ENCODE measurements at places on chromosomes 1 and 21.

DNA sequence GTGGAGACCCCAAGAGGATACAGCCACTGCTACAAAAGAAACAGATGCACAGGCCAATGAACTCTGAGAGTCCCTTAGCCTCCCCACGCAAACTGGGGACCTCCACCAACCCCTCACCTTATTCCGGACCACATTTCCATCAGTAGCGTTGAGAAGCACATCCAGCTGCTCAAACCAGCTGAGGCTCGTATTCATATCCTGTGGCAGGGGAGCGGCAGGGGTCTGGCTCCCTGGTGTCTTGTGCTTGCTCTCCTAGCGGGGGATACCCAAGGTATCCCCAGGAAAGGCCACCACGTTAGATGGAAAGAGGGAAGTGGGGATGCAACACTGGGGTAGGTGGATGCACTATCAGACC lies 481 bp downstream of the CCDC163 start:
- no peak for DNase-seq

DNA sequence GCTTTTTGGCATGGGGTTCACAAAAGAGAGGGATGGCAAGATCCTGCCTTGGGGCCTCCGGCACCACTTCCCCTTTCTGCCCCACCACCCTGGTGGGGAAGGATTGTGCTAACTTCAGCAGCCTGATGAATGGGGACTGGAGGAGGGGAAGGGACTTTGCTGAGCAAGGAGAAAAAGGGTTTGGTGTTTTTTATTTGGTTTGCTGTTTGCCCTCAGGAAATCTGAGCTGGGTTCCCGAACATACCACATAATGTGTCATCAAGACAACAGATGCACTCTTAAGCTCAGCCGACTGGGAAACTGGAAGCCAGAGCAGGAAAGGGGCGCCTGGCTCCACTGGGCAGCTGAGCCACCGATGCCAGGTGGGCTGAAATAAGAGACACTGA lies 19.8 kb downstream of the OLFML2B start:
- DNase-seq = no peak

DNA sequence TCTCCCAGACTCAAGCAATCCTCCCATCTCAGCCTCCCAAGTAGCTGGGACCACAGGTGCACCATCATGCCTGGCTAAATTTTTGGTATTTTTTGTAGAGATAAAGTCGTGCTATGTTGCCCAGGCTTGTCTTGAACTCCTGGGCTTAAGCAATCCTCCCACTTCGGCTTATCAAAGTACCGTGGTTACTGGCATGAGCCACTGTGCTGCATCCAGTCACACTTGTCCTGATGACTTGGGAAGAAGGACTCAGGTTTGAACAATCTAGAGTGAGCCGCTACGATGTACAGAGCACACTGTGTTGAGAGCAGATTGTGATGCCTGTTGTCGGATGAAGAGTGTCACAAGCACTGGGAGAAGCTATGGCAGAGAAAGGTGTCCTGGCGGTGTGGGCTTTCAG lies 27.2 kb downstream of the RNF187 start:
- DNase-seq = no peak

DNA sequence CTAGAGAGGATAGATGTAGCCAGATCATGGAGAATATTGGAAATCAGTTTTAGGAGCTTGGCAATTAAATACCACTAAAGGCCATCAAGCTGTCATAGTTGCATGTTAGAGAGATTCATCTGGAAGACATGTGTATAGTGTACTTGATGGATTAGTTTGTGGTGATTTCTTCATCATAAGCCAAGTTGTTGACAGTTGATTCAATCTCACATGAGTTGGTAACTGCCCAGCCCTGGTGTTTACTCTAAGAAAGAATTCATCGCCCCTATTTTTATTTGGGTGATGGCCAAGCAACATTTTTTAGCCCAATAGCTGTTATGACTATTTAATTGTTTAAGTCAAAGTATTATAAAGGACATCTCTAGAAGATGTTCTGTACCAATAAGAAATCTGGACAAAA lies 737.6 kb downstream of the PLA2G4A start:
- DNase-seq = no peak

Measured in NCI-H1436 treated with DMSO at 0.1 percent for 48 hours (cell line).